ENCODE measurements at places on chromosomes 4 and X.

GRCh38 chr4:53015681-53016080 lies 153.6 kb downstream of the RASL11B start:
- DNase-seq = peak; percentile 46

- no peak for DNase-seq
Measured at GRCh38 chr4:160495356-160495755, 1392.5 kb downstream of the RAPGEF2 start.

DNA sequence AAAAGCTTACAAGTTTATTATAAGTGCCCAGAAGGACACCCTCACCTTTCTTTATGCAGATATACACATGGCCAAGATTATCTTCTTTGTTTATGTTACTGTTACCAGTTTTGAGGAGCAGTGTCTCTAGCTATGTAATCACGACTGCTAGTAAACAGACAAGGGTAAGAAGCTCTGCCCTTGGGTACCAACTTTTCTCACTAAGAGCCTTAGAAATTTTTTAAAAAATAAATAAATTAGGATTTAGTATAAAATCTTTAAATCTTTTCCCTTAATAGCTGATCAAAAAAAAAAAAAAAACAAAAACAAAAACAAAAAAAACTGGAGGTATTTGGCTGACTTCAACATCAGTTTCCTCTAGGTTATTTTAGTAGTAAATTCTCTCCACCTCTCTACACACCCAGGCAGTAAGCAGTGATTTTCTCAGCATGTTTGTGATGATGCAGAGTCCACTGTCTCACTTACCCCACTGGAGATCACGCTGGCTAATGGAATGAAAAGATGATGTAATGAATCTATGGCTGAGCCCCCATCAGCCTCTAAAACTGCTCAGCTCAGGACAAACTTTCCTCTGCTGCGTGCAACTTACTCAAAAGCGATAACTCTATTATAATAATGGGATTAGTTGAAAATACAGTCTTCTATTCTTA lies 125.9 kb downstream of the FRYL start:
- no peak for DNase-seq

DNA sequence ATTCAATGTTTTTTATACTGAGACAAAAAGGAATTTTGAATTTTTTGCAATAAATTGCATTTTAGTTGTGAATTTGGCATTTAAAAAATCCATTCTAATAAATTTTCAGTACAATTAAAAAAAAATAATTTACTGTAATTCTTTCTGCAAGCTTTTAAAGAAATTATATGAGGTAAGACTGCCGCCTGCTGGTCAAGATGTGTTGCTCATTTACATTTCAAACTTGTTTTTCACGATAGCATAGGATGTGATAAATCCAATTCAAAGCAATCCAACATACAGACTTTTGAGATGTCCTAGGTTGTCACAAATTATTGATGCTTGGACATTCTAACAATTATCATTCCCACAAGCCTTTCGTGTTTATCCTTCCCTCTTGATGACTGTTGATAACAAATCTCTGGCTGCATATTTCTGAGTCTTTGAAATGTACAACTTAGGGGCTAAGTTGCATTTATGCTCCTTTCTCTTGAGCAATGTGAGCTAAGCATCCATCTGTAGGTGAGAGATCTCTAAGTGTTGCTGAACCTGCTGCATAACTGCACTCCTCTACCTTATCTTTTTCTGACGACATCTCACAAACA lies 21.7 kb upstream of the MFAP3L start:
- DNase-seq = peak; percentile 64

- no peak for DNase-seq
Measured at GRCh38 chr4:8039290-8039689, 99.6 kb upstream of the AFAP1 start.

DNA sequence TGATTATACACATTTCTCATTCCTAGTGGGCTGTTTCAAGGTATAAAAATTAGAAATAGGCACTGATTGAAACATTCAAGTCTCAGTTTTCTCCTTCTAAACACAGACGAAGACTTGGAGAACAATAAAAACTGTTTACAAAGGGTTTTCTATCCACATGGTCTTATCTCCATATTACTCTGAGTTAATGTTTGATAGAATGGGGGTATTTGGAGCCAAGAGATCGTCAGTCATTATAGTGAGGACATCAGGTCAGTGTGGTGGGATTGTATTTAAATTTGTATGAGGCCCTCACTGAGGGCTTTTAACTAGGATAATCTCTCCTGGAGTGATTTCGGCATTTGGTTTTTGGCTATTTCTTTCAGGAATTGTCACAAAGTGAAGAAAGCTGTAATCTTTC lies 16.4 kb upstream of the DYNLT3 start:
- no peak for DNase-seq

- no peak for DNase-seq
Measured at GRCh38 chrX:16629909-16630308, 20.0 kb upstream of the S100G start.
